ENCODE measurements at places on chromosomes 2 and 18. TPM values are rescaled to one million over a fixed set of nuclear protein-coding genes. Genes with fewer than 3 reads are reported as not detected.

DNA sequence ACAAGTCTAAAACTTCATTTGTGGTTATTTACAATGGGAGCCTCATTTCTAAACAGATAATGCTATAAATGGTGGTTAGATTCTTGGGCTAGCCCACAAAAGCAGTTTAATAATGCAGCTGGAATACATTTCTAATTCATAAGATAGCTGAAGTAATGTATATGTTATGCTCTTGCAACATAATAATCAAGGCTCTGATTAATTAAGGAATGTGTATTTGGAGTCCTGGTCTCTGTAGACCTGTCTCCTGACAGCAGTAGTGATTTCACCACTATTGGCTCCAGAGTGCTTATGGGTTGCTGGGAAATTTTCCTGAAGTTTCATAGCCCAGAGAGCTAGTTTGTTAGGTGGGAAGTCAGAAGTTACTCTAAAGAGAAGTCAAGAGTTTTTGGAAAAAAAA lies 21.3 kb upstream of the CDC42EP3 start:
- no peak for DNase-seq

DNA sequence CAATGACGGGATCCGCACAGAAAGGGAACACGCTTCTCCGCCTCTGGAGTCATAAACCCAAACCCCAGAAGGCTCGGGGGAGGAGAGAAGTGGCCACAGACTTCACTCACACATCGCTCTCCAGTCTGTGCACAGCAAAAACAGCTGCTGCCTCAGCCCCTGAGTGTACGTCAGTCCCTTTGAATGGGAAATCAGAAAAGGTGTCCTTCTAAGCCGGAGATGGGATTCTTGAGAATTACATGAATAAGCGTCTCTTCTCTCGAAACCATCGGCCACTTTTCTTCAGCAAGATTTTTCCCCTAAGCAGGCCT lies 78.3 kb downstream of the PDCL3 start:
- no peak for DNase-seq

DNA sequence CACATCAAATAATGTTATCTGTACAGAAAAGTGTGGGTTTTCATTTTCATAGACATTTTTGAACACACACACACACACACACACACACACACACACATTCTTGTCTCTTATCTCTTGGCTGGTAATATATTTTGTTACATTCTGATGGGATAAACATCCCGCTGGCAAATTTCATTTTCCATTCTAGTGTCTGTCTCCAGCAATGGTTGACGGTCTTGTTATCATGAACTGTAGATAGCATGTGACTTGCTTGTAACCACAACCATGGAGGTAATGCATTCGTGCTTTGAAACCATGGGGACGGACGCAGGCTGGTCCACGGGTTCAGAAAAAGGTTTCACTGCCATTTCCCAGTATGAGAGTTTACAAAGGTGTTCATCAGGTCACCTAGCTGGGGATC lies 156.4 kb downstream of the PPP1R1C start:
- DNase-seq = no peak

DNA sequence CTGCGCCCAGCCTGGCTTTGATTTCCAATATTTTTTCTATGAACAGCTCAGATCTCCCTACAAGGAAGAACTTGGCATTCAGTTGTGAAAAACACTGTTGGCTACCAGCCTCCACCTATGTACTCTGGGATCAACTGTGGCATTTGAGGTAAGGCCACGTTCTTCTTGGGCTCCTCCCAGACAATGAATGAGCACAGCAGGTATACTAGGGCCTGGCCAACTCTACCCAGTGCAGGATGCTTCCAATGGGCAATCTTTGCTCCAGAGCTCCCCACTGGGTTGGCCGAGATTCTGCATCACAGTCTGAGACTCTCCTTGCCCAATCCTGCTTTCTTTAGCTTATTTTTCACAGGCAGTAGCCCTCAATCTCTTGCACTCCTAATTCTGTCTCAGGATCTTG lies 75.9 kb downstream of the TMEM131 start:
- no peak for DNase-seq

- DNase-seq = no peak
These were observed 115.9 kb downstream of the UPP2 start for GRCh38 chr2:158217593-158217992.

GRCh38 chr2:146125551-146125950 lies 1605.6 kb upstream of the ZEB2 start:
- DNase-seq = no peak

DNA sequence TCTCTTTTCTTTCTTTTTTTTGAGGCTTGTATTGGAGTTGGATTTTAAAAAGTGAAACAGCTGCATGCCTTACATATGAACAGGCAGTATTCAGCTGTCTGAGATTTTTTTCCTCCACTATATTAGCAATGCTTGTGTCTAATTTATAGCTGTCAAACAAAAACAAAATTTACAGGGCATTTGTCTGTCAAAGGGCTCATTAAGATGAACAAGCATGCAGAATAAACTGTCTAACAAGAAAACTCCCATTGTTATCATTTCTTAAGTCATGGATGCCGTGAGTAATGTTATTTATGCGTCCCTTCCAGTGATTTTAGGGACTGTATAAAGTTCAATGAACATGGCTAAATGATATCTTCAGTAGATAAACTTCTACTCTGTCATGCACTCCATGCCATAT lies 674.7 kb downstream of the PLCL1 start:
- DNase-seq = no peak

The SCG2 gene
- not detected for total RNA-seq

The POTEE gene
- total RNA-seq = not detected

The LBX2 gene
- 0.16 TPM for total RNA-seq

The GALNT14 gene
- total RNA-seq = 0.67 TPM
